DND-41 (cell line): ENCODE measurements at places on chromosomes 6 and 20.

DNA sequence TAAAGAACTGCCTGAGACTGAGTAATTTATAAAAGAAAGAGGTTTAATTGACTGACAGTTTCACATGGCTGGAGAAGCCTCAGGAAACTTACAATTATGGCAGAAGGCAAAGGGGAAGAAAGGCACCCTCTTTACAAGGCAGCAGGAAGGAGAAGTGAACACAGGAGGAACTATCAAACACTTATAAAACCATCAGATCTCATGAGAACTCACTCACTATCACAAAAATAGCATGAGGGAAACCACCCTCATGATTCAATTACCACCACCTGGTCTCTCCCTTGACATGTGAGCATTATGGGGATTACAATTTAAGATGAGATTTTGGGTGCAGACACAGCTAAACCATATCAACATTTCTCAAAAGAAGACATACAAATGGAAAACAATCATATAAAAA lies 266.3 kb downstream of the EPM2A start:
- DNase-seq = no peak

GRCh38 chr6:75926293-75927168 lies 145.9 kb downstream of the IMPG1 start:
- DNase-seq = no peak

DNA sequence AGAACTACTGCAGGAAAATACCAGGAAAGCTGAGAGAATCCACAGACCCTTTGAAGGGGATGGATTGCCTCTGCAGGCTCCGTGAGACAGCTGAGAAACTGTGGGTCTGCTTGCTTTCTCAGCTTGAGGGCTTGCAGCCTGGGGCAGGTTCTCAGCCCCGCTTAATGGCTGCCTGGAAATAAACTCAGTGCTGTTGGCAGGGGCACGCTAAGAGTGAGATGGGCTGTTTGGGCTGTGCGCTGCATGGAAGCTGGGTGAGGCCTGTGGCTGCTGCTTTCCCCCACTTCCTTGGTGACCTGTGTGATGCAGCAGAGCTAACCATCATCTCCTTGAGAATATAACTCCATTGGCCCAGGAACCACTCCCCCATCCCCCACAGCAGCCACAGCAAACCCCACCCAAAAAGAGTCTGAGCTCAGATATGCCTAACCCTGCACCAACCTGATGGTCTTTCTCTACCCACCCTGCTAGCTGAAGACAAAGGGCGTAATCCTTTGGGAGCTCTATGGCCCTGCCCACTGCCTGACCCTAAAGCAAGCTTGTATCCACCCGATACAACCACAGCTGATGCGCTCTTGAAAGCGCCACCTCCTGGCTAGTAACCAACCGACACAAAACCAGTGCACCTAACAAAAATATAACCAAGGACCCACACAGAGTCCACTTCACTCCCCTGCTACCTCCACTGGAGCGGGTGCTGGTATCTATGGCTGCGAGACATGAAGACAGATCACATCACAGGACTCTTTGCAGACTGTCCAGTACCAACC lies 800.6 kb upstream of the MAP3K7 start:
- DNase-seq = no peak

- DNase-seq = no peak
Measured at GRCh38 chr6:4287811-4288244, 152.5 kb upstream of the ECI2 start.

DNA sequence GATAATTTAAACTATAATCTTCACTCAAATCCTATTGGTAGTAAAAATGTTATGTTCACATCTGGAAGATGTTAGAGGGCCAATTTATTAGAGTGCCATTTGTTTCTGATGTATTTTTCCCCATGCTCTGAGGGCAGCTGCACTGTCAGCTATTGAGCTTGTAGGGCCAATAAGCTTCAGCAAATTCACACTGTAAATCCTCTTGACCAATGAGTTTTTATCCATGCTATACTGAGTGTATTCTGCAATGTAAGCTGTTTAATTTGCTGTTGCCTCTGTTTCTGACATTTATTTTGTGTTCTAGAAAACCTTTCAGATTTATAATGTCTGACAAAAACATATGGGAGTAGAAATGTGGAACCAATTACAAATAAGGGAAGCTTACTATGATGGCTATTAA lies 62.6 kb downstream of the OGFRL1 start:
- no peak for DNase-seq

GRCh38 chr6:11246722-11247121 lies 14.3 kb upstream of the NEDD9 start:
- no peak for DNase-seq

DNA sequence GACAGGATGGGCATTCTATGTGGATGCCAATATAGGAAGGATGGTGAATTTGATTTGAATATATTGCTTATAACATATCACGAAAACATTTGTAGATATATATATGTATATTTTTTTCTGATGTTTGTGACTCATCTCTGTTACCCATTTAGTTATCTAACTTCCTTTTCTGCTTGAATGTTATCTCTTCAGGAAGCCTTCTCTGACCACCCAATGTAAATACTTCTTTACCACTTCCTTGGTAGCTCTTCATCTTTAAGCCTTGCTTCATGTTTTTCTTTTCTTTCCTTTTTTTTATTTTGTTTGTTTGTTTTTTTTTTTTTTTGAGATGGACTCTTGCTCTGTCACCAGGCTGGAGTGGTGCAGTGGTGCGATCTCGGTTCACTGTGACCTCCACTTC lies 260.5 kb upstream of the EPHA7 start:
- no peak for DNase-seq
